ENCODE measurements at places on chromosomes 12 and 14. TPM values are rescaled to one million over a fixed set of nuclear protein-coding genes. Genes with fewer than 3 reads are reported as not detected.

- DNase-seq: no peak
These were observed 152.8 kb downstream of the LRIG3 start for GRCh38 chr12:58767496-58767895.

DNA sequence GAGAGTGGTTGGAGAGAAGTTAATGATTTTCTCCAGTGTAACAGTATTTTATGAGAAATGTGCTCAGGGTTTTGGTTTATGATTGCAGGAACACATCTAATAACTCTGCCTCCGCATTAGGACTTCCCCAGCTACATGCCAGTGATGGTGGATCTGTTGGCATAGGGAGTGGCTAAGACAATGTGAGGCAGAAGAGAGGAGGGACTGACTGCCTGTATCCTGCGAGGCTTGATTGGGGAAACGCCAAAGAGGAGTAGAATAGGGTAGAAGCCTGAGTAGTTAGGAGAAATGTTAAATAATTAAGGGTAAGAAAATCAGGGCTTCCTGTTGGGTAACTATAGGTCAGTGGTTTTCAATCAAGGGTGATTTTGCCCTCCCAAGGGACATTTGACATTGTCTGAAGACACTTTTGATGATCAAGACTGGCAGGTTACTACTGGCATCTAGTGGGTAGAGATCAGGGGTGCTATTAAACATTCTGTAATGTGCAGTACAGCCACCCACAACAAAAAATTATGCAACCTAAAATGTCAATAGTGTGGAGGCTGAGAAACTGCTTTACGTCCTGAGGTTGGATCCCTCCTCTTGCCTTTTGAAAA lies 12.8 kb downstream of the TDG start:
- no peak for DNase-seq

DNA sequence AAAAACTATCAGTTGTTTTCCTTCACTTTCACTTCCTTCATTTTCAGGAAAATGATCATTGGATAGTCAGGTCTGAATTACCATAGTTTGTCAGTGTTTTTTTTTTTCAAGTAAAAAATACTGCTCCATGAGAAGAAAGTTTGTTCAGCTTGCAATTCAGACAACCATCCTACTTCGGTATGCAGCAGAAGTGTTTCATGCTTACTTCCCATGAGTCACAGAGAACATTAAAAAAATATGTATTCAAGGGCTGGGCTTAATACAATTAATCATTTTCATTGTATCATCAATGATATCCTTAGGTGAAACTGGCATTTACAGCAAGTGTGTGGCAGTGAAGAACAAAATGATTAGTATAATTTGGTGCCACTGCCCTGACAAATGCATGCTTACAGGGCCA lies 21.6 kb downstream of the PYM1 start:
- no peak for DNase-seq

- no peak for DNase-seq
These were observed 52.9 kb downstream of the ANO6 start for GRCh38 chr12:45268672-45269411.

- no peak for DNase-seq
These were observed 89.8 kb downstream of the SRRM4 start for GRCh38 chr12:119071176-119071575.

GRCh38 chr14:64147126-64147790 lies 146.9 kb downstream of the ESR2 start:
- DNase-seq: no peak

DNA sequence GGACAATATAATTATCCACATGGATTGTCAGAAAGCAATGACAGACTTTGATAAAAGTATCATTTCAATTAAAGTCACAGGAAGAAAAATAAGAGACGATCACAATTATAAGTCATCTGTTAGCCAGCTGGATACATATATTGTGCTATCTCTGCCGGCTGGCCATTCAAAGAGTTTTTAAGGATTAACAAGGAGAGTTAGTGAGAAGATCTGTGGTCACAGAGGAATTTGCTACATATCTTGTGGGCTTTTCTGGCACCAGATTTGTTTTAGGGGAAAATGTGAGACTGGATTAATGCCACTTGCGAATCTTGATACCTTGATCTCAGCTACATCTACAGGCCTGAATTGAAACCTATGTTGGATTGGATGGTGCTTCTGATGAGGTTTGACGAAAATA lies 90.9 kb upstream of the MANSC4 start:
- DNase-seq: no peak

DNA sequence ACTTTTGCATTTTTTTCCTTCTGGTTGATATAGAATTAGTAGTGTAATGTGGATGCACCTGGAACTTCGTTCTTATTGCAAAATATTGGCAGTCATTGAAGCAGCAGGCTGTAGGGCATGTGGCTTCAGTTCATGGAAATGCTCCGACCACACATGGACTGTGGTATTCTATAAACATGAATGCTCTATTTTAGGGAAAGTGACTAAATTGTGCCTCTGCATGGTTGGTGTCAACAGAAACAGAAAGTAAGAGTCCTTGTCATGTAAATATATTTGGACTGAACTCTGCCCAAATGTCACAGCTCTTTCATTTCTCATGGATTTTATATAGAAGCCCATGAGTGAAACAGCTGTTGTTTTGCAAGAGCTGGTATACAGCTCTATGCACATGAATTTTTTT lies 917.0 kb downstream of the LRFN5 start:
- DNase-seq: no peak

GRCh38 chr14:35331605-35332516 lies 39.7 kb downstream of the PSMA6 start:
- no peak for DNase-seq

GRCh38 chr12:124605150-124605882 lies 37.9 kb upstream of the NCOR2 start:
- no peak for DNase-seq

DNA sequence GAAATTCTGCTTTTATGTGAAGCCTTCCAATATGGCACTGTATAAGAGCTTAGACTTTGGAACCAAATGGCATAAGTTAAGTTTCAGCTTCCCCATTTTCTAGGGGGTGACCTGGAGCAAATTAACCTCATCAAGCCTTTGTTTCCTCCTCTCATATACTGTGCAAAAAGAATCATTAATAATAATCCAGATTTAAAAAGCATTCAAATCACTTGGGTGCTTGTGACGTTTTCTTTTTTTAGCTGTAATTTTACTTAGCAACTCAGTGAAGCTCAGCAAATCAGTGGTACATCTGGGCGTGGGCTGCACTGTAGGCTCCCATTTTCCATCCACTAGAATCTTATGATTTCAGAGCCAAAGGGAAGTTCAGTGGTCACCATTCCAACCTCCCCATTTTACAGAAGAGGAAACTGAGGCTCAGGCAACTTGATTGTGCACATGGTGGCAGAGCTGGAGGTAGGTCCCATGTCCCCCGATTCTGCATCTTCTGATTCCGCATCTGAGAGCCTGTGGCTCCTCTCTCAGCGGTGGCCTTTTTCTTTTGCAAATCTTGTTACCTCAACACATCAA lies 131.2 kb downstream of the SNAPC1 start:
- no peak for DNase-seq

DNA sequence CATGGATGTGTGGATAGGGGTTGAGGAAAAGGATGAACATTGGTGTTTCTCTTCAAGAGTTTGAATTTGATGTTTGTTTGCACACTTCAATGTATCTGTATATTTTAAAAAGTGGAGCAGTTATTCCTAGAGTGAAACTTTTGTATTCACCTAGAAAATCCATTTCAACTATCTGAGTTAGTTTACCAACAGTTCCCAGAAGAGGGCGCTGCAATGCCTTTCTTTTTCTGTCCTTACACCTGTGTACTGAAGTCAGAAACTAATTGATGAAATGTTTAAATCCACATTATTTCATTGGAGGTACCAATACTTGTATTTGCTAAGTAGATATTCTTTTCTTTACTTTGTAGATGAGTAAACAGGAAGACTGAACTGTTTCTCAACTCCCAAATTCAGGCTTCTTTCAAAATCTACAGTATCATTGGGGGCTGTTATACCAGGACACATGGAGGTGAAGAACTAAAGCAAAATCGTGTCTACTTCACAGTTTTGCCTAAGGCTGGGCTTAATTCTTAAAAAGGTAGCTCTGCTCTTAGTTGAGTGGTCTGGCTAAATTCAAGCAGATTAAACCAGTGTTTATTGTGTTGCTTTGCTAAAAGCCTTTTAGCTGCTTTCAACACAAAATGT lies 26.6 kb upstream of the KLRB1 start:
- no peak for DNase-seq

DNA sequence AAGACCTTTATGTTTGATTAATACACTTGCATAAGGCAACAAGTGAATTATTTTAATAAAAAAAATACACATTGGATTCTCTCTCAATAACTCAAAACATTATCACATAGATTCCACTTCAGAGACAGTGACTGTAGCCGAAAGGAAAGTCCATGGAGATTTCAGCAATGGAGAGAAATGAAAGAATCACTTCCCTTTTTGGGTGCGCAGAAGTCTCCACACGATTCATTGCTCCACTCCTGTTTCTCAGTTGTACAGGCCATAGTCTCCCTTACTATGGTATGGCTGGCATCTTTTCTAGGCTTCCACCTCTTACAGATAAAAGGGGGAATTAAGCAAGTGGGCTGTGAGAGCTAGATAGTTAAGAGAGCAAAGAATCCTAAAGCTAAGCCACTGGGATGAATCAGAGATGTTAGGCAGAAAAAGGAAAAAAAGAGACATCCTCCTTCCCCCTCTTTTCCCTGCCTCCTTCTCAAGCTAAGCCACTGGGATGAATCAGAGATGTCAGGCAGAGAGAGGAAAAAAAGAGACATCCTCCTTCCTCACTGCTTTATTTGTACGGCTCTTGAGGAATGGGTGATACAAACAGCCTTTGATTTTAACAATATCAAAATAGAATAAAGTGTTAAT lies 16.3 kb downstream of the ST8SIA1 start:
- no peak for DNase-seq

DNA sequence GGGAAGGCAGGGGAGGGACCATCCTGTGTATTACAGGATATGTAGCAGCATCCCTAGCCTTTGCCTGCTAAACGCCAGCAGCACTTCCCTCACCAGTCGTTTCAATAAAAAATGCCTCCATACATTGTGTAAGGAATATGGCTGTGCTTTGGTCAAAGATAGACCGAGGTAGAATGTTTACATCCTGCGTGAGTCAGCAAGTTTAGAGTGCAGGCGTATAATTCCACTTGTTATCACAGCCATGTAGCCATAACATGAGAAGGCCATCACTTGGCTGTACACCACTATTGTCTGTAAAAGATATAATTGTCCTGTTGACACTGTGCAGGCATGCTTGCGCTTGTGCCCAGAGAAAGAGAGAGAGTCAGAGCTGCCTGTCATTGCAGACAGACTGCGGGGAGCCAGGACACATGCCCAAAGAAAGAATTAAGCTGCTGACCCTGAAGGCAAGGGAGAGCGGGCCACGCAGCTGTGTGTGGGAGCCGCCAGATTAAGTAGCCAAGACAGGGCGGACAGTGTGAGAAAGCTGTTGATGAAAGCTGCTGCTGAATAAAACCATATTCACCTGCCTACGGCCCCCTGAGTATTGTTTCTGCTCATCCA lies 68.4 kb downstream of the CRACR2A start:
- no peak for DNase-seq

The RILPL1 gene
- 16.2 TPM for total RNA-seq

The NRXN3 gene
- total RNA-seq: not detected

The ARHGEF25 gene
- 10.5 TPM for total RNA-seq

The BTBD6 gene
- total RNA-seq: 0.26 TPM

The PTHLH gene
- 2.2 TPM for total RNA-seq

The LBHD2 gene
- not detected for total RNA-seq

The DHRS7 gene
- total RNA-seq: 34.5 TPM

The AMDHD1 gene
- total RNA-seq: 0.54 TPM

The TSPAN9 gene
- total RNA-seq: 7.7 TPM

All from Panc1 (cell line).